Left kidney (tissue), 8 donors: ENCODE measurements at places on chromosomes 3 and 15.
A peak's percentile ranks its signal among the peaks of the same experiment; 100 is the strongest.

DNA sequence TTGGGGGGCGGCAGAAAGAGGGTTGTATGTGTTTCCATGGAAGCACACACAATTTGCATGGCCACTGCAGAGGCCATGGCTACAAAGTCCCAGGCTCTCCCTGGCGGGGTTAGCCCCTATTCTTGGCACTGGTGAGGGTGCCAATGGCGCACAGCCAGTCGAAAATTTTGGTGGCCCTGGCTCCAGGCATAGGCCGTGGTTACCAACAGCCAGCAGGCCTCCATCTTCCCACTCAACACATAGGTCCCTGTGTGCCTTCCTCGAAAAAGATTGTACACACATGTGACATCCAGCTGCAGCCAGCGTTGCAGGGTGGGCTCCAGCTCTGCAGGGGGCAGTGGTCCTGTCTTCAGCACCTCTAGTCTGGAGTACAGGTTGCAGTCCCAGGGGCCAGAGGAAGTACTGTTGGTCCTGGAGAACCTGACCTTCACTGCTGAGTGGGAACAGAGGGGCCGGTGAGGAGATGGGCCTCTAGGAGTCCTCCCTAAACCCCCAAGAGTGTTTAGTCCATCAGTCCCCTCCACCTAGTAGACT lies 7.1 kb downstream of the P4HTM start:
- DNase-seq, result no peak

DNA sequence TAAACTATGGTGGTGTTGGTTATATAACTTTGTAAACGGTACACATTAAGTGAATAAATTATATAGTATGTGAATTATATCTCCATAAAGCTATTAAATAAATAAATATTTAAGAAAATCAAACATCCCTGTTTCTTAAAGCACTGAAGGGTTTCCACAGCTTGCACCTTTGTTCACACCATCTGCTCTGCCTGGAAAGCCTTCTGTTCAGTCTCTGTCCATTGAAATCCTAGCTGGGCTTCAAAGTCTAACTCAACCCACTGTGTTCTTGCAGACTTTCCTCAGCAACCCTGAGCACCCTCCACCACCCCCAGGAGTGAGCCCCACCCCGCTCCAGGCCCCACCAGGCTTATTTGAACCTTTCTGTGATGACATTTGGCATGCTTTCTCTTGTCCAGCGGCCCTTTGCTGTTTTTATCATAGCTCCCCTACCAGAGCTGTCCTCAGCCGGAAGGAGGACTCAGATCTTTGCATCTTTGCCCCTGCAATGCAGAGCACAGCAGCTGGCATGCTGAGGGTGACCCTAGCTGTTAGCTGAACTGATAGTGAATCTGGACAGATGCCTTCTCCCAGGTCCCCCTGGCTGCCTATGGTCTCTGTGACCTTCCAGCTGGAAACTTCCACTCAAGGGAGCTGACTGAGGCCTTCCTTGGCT lies 105.2 kb downstream of the DAPK2 start:
- no peak for DNase-seq

DNA sequence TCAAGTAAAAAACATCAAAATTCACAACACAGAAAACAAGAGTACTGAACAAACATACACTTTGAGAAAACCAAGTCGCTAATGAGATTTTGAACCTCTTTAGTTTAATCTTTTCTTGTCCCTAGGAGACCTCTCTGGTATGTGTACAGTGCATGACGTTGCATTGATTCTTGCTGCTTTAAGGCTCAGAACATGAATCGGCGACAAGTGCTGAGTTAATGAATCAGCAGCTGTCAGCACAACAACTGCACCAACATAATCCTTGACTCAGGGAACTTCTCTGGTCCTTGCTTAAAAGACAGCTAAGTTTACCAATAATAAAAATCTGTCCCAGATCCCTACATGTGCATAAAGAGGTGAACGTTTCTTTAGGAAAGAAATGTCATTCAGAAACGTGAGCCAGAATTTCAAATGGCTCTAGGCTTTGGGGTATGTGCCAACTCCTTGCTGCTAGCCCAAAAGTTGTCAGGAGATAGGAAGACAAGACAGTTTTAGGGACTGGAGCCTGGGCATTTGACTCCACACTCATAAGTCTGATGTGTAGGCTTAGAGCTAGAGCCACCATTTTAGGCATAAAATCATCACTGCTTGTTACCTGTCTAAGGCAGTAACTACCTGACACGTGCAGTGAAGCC lies 86.9 kb downstream of the IL5RA start:
- DNase-seq, result no peak

- peak; percentile 60 for DNase-seq
Observed at GRCh38 chr15:66251790-66252684, 1.5 kb downstream of the MEGF11 start.

- no peak for DNase-seq
Observed at GRCh38 chr15:56783156-56783856, 50.0 kb upstream of the ZNF280D start.

DNA sequence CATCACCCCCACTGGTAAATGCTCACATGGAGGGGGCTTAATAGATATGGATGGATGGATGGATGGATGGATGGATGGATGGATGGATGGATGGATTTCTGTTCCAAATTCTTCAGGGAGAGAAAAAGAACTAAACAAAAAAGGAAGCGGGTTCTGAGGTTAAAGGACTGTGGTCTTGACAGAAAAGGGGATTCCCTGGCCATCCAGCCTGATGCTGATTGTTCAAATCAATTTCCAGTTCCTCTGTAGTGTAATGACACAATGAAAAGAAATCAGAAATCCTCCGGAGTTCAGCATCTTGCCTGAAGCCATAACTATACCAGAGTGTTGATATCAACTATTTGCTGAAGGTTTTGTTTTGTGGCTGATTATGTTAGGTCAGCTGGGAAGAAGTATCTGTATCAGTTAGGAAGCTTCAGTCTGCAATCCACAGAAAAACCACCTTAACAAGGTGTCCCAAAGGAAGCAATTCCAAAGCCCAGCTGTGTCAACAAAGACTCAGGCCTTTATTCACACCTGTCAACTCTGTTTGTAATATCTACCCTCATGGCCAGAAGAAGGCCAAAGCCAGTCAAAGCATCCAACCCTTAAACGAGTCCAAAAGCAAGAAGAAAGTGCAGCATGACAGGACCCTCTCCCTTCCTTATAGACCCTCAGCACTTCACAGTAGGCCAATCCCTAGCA lies 24.5 kb upstream of the RASA2 start:
- DNase-seq, result no peak

- DNase-seq, result no peak
Observed at GRCh38 chr3:339351-339750, 142.8 kb downstream of the CHL1 start.

DNA sequence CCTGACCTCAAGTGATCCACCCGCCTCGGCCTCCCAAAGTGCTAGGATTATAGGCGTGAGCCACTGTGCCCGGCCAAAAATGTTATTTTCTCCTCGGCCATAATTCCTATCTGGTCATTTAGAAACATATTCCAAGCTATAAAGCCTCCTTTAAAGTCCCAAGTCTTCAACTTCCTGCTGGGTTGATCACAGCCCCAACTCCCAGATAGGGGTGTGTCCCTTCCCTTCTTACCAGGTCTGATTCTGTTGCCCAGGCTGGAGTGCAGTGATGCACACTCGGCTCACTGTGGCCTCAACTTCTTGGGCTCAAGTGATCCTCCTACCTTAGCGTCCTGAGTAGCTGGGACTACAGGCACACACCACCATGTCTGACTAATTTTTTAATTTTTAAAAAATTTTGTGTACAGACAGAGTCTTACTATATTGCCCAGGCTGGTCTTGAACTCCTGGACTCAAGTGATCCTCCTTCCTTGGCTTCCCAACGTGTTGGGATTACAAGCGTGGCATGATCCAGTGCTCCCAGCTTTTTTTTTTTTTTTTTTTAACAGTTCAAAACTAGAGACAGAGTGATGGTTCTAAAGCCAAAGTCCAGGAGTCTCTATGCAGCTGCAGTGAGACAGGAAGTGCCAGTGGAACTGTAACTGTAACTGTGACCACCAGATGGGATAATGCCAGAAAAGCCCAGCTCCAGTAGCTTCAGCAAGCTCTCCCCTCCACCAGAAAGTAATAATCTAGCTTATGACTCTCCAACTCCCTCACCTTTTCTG lies 8.2 kb upstream of the PRKAR2A start:
- DNase-seq, result no peak

DNA sequence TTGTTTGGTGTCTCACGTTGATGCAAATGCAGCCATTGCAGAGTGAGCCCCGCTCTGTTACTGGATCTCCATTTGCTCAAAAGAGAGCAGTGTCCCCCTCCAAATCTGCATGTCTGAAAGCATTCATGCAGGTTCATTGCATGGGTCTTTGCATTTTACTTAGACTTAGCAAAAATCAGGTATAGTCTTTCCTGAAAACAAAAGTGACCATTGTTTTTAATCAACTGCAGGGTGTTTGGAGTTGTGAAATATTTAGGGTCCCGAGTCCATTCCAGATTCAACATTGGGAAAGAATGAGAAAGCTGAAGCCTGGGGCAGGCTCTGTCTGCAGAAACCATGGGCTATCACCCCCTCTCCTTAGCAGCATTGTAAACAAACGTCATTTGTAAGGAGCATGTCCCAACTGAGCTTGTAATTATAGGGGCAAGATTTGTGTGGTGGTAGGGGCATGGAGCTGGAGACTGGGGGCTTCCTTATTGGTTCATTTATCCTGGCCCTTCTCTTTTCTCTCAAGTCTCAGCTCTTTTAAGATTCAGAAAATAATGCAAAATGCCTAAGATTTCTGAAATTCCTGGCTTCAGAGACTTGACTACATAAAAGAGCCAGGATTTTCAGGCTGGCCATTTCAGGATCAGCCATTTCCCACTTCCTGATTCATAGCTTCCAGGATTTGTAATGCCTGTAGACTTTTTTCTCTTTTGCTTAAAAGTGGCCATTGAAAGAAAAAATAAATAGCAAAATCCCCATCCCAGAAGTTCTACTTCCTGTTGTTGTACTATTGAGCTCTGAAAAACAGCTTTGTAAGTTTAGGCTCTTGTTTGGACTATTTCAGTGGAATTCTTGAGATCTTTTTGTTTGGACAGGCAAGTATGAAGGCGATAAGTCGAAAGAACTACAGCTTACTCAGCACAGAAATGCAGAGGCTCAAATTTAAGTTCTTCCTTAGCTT lies 23.0 kb downstream of the IGF1R start:
- DNase-seq, result no peak

- DNase-seq, result no peak
Observed at GRCh38 chr3:97956051-97956450, 16.2 kb downstream of the RIOX2 start.

DNA sequence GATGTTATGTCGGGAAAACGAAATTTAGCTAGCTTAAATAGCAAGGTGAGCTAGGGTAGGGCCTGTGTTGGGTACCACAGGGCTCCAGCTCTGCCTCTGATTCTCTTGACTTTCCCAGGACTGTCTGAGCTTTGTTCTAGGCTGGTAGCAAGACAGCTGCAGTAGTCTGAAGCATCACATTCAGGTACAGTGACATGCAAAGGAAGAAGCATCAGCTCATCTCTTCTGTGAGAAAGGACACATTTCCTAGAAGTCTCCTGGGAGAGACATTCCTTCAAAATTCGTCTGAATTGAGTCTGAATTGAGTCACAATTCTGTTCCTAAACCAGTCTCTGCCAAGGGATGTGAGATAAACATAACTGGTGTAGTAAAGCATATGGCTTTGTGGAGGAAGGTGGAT lies 8.5 kb upstream of the UBXN7 start:
- DNase-seq, result no peak

GRCh38 chr3:14256561-14257342 lies 78.1 kb downstream of the LSM3 start:
- no peak for DNase-seq

DNA sequence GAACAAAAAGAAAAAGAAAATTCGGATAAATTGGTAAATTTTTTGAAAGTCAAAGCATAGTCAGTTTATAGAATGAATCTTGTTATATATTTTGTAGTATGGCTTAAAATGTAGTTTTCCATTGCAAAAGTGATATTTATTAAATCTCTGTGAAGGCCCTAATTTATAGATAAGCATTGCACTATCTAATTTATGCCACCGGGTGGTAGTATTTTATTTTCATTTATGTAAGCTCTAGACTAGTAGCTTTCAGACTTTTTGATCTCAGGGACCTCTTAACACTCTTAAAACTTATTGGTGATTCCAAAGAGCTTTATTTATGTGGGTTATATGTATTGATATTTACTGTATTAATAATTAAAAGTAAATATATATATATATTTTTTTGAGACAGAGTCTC lies 133.9 kb upstream of the LRRFIP2 start:
- peak; percentile 13 for DNase-seq

GRCh38 chr3:142120707-142121106 lies 28.6 kb downstream of the TFDP2 start:
- DNase-seq, result no peak

- peak; percentile 33 for DNase-seq
Observed at GRCh38 chr3:177764377-177764912, 567.2 kb upstream of the TBL1XR1 start.

GRCh38 chr3:2920103-2920502 lies 190.1 kb downstream of the IL5RA start:
- no peak for DNase-seq

GRCh38 chr3:24936574-24936973 lies 441.9 kb upstream of the THRB start:
- DNase-seq, result no peak

GRCh38 chr3:126746395-126747177 lies 42.5 kb downstream of the CHCHD6 start:
- DNase-seq, result no peak

- no peak for DNase-seq
Observed at GRCh38 chr3:33054100-33055092, 42.5 kb downstream of the GLB1 start.

DNA sequence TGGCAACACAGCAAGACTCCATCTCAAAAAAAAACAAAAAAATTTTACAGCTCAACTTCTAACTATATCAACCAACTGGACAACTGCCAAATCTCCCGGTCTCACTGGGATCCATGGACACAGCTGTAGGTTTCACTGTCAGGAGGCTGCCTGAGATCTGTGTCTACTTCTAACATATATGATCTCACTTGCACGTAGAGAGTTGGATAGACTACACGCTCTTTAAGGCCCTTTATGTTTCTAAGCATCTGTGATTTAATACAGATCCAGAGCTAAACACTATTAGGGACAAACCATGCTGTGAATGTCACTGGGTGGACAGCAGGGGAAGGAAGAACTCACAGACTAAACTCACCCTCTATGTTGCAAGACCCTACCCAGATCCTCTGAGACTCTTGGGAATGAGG lies 13.0 kb upstream of the APOD start:
- no peak for DNase-seq

GRCh38 chr3:13373975-13374586 lies 46.0 kb downstream of the NUP210 start:
- DNase-seq, result no peak

DNA sequence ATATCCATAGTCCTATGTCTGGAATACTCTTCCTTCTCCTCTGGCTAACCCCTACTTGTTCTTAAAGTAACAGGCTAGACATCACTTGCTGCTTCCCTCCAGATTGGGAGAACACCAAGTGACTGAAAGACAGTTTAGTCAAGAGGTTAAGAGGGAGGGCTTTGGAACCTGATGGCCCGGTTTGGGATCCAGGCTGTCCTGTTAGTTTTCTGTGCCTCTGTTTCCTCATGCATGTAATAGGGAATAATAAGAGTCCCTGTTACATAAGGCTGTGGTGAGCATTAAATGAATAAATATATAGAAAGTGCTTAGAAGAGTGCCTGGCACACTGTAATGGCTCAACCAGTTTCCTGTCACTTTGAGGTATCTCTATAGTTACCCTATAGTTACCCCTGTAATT lies 66.3 kb downstream of the TAMM41 start:
- no peak for DNase-seq
